ENCODE measurements at places on chromosomes 6 and 20.

DNA sequence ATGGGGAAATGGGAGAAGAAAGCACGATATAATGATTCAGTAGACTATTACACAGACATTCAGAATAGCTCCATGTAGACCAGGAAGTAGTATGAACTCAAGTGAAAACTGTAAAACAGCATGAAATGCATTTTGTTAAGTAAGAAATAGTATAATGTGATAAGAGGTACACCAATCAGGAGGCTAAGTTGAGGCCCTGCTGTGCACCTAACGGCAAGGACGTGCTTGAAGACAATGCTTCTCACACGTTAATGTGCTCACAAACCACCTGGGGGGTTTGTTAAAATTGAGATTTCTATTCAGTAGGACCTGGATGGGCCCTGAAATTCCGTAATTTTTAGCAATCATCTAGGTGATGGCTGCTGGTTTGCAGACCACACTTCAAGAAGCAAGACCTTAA, 178.9 kb upstream of the SULF2 start:
- DNase-seq = no peak

- DNase-seq = no peak
Measured at GRCh38 chr6:78883651-78884050, 16.3 kb downstream of the IRAK1BP1 start.

- peak; percentile 18 for DNase-seq
Measured at GRCh38 chr6:46734867-46735719, at the start of gene PLA2G7. Gene PLA2G7 (minus strand): TSS chr6:46735375. CDS start chr6:46722891, 12,484 bp downstream.

- no peak for DNase-seq
Measured at GRCh38 chr20:23241416-23241815, 109.2 kb upstream of the NXT1 start.

DNA sequence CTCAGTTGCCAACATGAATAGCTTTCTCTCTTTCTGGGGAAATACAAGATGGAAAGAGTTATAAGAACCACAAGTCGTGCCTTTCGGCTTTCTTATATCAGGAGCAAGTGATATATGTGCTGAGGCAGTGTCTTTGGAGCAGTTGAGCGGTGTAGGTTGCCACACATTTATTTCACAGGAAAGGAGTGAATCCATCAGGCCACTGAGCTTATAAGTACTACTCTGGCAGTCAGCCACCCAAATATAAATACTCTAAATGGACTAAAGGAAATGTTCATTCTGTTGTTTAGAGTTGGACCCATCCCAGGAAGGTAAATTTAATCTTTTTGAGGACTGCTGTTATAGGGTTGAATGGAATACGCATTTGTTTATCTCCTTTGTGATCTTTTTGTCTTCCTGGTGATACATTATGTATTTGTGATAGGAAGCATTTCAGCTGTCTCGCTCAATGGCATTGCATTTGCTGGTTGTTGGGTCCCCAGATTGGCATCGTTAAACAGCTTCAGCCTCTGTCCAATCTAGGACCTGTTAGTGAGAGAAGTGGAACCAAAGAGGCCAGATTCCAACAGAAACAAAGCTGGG, 139.7 kb downstream of the SOBP start:
- no peak for DNase-seq

GRCh38 chr20:8755340-8756118, 313.4 kb upstream of the PLCB4 start:
- DNase-seq = peak; percentile 36

DNA sequence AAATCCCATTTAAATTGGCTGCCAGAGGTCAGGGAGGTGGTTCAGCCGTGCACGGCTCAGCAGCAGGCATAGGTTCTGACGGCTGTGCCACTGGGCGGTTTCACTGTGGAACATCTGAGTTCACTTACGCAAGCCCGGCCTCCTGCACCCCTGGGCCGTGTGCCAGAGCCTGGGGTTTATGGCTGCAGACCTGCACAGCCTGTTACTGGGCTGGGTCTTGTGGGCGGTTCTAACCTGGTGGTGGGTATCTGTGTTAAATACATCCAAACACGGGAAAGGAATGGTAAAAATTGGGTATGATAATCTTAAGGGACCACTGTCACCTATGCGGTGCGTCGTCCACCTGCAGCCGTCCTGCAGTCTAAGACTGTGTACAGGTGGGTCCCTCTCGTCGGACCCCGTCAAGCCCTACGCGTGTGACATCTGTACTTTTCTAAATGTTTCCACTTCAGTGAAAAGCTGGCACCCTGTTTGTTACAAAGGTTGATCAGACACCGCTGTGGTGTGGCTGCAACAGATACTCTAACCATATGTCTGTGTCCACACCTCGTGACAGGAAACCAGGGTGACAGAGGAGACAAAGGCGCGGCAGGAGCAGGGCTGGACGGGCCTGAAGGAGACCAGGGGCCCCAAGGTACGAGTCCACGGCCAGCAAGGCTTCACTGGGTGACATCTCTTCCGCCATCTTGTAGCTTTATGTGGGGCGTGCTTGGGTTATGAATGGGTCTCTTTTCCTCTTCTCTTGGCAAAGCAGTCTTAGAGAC, 21.5 kb downstream of the COL9A3 start:
- DNase-seq = peak; percentile 47

DNA sequence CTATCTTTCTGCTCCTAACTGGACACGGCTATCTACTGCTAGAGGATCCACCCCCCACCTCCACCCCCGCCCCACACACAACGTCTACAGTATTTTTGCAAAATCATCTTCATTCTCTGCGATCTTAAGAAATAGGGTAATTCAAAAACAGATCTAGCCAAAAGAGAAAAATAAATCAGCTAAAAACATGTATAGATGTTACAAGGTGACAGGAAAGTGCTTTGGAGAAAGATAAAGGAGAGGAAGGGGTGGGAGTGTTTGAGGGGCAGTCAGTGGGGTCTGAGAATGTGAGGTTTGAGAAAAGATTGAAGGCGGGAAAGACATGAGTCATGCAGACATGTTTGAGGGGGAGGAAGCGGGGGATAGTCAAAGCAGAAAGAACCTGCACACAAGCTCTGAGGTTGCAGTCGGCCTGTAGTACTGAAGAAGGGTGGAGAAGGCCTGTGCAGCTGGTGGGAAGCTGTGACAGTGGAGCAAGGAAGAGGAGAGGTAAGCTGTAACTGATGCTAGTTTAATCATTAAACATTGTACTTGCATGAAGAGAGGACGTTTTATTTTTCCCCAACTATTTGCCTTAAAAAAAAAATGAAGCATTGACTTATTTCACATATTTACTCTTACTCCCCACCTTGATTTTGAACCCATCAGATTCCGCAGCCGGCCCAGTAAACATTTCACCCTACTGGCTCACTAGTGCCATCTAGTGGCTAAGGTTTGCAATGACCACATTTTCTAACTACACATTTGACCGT, 332.6 kb downstream of the ADGRB3 start:
- DNase-seq = peak; percentile 45

DNA sequence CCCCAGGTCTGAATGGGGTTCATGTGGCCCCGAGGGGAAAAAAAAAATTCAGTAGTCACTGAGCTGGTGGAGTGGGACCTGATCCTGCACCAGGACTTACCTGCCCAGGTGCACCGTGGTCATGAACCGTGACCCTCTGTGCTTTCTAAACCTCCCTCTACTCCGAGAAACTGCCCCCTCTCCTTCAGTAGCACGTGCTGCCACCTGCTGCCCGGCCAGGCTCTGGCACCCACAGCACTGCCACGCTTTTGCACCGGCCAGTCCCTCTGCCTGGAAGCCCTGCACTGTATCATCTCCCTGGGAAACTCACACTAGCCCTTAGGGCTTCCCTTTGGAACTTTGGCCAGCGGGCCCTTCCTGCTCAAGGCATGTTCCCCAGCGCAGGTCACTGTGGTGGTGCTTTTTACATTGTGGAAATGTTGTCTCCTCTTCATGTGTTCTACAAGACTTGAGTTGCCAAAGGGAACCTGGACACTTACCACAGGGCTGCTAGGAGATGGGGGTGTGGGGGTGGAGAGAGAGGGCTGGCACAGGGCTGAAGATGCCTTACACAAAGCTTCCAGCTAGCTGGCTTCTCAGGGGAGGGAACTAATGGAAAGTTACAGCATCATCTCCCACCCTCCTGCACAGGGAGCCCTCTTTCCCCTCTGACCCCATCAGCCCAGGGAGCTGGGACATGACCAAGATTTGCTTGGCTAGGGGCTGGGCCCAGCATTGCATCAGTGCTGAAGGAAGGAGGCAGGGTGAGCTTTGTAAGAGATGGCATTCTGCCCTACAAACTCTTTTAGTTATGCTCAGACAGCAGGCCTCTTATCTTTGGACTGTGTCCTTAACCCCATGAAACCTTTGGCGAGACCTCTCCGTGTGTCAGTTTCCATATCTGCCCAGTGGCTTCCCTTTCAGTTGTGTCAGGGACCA, 2.5 kb upstream of the PTPRT start:
- DNase-seq = no peak

- no peak for DNase-seq
Measured at GRCh38 chr6:32288426-32288825, 64.6 kb upstream of the NOTCH4 start.

DNA sequence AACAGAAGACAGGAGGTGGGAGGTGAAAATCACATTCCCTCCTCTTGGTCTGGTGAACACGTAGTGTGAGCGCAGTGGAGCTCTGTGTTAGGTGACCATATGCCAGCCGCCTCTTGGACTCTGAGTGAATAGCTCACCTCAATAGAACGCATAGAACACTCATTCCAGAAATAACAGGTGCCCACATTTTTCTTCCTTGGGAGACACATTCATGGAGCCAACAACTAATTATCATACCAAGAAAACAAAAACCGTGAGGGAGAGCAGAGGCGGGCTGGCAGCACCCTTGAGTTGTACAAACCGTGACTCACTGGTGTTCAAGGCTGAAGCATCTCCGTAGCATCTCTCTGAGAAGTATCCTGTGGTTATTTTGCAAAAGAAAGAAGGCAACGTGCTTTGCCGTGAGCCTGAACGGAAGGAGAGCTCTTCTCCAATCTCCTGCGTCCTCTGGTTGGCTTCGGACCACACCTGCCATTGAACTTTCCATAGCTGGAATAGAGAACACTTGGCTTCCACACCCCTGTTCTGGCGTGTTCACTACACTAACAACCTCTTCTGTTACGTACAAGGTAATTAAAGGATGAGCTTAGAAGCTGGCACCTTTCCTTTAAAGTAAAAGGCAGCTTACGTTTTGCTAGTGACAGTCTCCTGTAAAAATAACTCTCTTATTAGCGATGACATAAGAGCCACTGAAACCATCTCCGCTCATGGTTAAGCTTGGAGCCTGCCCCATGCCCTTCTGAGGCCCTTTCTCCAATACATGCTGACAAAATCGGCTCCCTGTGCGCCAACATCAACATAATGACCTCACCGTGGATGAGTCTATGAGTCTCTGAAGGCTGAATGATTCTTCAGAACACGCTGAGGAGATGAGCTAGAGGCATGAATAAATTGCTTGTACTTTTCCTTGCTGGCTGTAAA, 30.2 kb upstream of the SGK1 start:
- DNase-seq = peak; percentile 99

GRCh38 chr6:43263314-43264178, 20.3 kb downstream of the TTBK1 start:
- peak; percentile 56 for DNase-seq

GRCh38 chr6:110897433-110897832, 22.8 kb downstream of the AMD1 start:
- DNase-seq = peak; percentile 31

DNA sequence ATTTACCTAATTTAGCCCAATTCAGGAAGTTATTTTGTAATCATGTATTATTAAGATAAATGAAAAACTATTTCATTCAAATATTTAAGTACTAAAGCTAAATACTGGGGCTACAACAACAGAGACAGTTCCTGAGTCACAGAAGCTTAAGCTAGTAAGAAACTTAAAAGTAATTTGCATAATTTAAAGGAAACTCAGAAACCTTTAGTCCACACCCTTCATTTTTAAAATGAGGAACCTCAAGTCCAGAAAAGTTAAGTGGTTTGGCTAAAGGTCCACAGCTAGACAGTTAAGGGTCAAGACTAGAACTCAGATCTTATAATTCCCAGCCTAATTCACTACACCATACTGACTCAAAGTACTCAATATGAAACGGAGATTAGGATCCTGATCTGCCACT, 7.2 kb downstream of the LMBRD1 start:
- DNase-seq = no peak

GRCh38 chr6:72739368-72739779, 117.5 kb downstream of the KCNQ5 start:
- DNase-seq = no peak
